ENCODE measurements at places on chromosomes 7 and 10.

- DNase-seq, result no peak
Measured at GRCh38 chr10:19290770-19291169, 242.2 kb downstream of the MALRD1 start.

DNA sequence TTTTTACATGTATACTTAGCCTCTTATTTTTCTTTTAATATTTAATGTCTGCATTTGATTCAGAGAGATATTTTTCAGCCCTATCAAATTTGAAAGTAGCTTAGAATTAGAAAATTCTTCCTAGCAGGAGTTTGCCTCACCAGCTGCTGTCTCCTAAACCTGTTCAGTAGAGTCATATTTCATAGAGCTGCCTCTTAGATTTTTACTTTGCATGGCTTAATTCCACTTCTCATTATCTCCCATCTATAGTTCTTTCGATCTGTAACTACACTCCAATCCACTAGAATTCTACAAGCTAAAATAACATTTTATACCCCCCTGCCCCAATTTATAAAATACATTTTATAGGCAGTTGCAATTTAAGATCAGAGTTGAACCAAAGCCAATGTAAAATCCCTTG lies 227.0 kb downstream of the ANK3 start:
- no peak for DNase-seq

DNA sequence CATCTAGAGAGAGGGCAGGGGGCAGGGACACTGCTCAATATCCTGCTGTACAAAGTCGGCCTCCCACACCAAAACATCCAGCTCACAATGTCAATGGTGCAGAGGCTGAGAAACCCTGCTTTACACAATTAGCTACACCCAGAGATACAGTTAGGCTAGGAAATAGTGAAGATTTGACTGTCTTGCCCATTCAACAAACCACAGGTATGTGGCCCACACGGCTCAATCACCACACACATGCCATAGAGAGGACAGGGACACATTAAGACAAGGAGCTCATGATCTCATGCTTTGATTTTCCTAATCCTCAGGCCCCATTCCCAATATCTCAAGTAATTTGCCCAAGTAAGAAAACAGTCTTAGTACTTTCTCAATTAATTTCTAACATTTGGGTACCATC lies 110.4 kb downstream of the OSBPL3 start:
- no peak for DNase-seq

GRCh38 chr7:111346219-111346618 lies 216.1 kb downstream of the IMMP2L start:
- no peak for DNase-seq

DNA sequence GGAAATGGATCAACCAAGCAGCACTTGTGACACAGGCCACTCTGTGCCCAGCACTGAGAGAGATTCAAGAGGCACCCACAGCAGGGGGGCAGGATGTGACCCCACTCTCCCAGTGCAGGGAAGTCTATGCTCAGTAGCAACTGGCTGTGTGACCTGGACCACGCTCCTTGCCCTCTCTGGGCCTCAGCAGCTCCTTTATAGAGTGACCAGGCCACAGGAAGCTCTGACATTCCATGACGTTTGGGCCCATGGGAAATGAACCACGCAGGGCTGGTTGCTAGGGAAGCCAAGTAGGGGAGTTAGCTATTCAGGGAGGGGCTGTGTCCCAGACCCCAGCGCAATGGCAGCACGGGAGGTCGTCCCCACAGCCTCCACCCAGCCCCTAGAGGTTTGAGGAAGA lies 232.6 kb downstream of the USP6NL start:
- no peak for DNase-seq

Measured in suppressor macrophage treated with lipopolysaccharide for 4 hours (primary cell).